ENCODE measurements at places on chromosomes 2 and 18.
A peak's percentile ranks its signal among the peaks of the same experiment; 100 is the strongest.

- H3K27me3 ChIP-seq = no peaks in the 10 kb centered on the region
- H3K4me3 ChIP-seq = no peak overlapping the region
- no peak for DNase-seq
- no peaks in the 10 kb centered on the region for H3K4me1 ChIP-seq
- no peaks in the 10 kb centered on the region for H3K36me3 ChIP-seq
- H3K27ac ChIP-seq = no peak overlapping the region
Observed at GRCh38 chr2:15142069-15142689, 419.0 kb downstream of the NBAS start.

- H3K27ac ChIP-seq = no peak overlapping the region
- peaks cover 3% of the 10 kb centered on the region for H3K4me1 ChIP-seq
- no peak for DNase-seq
- H3K36me3 ChIP-seq = no peaks in the 10 kb centered on the region
Observed at GRCh38 chr18:55573386-55573785, 14.6 kb downstream of the TCF4 start.

DNA sequence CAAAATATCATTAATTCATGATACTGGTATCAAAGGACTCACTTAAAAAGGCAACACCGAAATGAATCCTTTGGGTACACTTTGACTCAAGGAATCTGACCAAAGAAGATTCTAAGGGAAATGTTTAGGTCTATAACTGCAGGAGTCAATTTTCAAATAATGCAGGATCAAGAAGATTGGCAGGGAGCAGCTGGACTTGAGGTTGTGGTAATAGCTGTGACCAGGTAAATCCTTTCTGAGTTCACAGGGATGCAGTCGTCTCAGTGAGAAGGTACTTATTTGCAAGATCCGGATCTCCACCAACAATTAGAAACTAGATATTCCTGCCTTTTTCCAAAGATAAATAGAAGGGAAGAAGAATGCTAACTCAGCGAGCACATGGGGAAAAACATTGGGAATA, 96.9 kb downstream of the SCN9A start:
- H3K36me3 ChIP-seq = no peaks in the 10 kb centered on the region
- H3K4me1 ChIP-seq = no peaks in the 10 kb centered on the region
- H3K27ac ChIP-seq = no peak overlapping the region
- DNase-seq = no peak
- H3K4me3 ChIP-seq = no peak overlapping the region

DNA sequence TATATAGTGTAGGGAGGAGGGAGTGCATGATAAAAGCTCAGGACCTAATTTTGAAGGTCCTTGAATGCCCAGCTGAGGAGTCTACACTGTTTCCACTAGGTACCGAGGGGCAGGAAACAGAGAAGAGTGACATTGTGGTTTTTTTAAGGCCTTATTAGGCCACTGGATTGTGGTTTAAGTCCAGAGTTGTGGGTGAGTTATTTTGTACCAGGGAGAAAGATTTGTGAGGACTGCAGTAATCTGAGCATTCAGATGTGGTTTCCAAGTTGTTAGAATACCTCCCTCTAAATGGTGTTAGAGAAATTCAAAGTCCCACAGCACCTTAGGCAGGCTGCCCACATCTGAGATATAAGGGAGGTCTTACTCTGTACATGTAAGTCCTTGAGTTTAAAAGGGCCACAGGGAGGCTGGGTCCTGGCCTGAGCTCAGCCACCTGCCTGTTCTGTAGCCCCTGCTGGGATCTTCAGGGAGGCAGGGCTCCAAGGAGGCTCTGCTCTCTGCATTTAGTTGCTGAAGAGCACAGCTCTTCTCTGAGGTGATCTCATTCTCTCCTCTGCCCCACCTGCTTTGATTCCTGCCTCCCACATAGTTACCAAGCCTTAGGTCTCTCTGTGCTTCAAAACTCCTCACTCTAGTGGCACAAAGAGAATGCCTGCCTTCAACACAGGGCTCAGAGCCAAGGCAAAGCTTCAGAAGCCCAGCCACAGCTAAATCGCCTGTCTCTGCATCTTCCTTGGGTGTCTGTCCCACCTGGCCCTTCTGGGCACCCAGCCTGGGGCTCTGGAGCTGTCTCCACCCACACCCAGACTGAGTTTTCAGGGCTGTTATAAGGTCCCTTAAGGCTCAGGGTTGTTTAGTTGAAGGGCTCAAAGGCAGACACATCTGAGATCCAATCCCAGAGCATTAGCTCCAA, 88.1 kb downstream of the VSNL1 start:
- H3K27ac ChIP-seq = no peak overlapping the region
- no peaks in the 10 kb centered on the region for H3K4me1 ChIP-seq
- H3K36me3 ChIP-seq = no peaks in the 10 kb centered on the region
- DNase-seq = no peak
- no peak overlapping the region for H3K4me3 ChIP-seq

GRCh38 chr2:101846973-101847372, 144.8 kb upstream of the IL1R2 start:
- H3K36me3 ChIP-seq = no peaks in the 10 kb centered on the region
- peaks cover 10% of the 10 kb centered on the region for H3K4me1 ChIP-seq
- no peak overlapping the region for H3K4me3 ChIP-seq
- no peak overlapping the region for H3K27ac ChIP-seq

GRCh38 chr2:205563646-205564045, 118.7 kb upstream of the NRP2 start:
- H3K27me3 ChIP-seq = no peaks in the 10 kb centered on the region
- H3K36me3 ChIP-seq = no peaks in the 10 kb centered on the region

DNA sequence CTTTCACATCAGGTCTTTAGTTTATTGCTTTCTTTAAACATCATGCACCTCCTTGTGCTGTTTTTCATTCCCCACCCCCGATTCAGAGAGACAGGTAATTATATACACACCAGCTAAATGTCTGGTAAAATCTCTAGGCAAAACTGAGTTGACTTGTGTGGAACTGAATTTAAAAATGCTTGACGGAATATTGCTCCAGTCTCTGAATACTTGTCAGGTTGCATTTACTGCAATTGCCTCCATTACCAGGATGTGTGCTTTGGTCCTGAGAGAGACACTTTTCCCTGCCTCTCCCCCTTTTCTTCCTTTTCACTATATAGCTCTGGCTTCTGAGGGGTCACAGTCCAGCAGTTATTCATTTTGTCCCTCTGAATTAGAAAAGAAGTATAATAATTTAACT, 104.0 kb downstream of the PTPRM start:
- H3K27me3 ChIP-seq = no peaks in the 10 kb centered on the region
- no peaks in the 10 kb centered on the region for H3K36me3 ChIP-seq
- no peak overlapping the region for H3K27ac ChIP-seq

DNA sequence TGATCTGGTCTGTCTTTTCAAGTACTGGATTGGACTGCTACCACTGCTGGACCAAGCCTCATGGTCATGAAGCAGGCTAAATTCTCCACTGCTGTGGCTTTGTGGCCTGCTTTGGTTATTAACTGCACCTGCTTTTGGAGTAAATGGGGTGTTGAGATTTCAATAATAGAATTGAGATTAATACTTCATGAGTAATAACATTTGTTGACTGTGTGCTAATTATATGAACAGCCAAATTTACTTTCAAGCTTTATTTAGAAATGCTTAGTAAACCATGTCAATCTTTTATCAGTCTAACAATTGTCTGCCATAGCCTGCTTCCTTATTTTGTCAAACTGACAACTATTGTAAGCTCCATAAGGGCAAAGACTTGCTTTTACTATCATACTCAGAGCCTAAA, 27.4 kb upstream of the MTIF2 start:
- no peak overlapping the region for H3K4me3 ChIP-seq
- no peaks in the 10 kb centered on the region for H3K27me3 ChIP-seq
- DNase-seq = no peak
- H3K27ac ChIP-seq = no peak overlapping the region
- H3K4me1 ChIP-seq = no peaks in the 10 kb centered on the region

DNA sequence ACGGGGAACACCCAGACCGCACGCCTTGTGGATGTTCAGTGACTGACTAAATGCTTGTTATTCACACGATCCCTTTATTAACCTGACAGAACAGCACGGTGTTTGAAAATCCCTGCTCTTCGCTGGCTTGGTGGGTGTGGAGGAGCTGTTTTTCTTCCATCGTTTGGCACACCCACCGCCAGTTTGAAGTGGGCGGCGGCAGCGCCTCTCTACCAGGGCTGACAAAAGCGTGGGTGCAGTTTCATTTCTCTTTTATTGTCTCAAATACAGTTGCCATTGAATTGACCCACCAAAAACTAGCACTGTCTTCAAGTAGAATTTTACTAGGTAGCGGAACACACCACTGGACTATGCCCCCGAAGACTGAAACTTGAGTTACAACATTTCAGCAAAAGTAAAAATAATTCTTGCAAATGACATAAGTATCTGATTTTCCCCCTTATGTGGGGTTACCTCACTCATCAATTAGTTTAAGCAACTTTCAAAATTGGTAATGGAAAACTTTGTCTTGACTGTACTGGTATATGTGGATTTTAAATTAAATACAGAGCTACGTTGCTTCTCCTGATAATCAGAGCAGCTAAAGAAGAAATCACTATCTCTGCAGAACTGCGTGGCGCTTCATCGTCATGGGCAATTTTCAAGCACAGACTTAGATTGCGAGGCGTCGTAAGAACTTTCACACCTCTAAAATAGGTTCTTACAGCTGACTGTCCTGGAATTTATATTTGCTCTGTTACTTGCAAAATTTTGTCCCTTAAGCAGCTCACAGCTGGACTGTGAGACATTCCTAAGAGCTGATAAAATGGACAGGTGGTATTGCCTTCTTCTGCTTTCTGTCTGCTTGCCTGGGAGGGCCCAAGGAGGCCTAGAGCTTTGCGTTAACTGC, 60.9 kb downstream of the LDLRAD4 start:
- H3K36me3 ChIP-seq = no peaks in the 10 kb centered on the region
- no peak for DNase-seq
- H3K4me1 ChIP-seq = peaks cover 4% of the 10 kb centered on the region
- H3K27ac ChIP-seq = no peak overlapping the region
- H3K27me3 ChIP-seq = no peaks in the 10 kb centered on the region
- H3K4me3 ChIP-seq = no peak overlapping the region

- H3K36me3 ChIP-seq = no peaks in the 10 kb centered on the region
- H3K4me3 ChIP-seq = no peak overlapping the region
- H3K27ac ChIP-seq = no peak overlapping the region
Observed at GRCh38 chr2:103785432-103785831, 1023.6 kb downstream of the TMEM182 start.

- H3K4me1 ChIP-seq = no peaks in the 10 kb centered on the region
- H3K27ac ChIP-seq = no peak overlapping the region
- DNase-seq = no peak
Observed at GRCh38 chr2:137300987-137301386, 535.6 kb downstream of the THSD7B start.

DNA sequence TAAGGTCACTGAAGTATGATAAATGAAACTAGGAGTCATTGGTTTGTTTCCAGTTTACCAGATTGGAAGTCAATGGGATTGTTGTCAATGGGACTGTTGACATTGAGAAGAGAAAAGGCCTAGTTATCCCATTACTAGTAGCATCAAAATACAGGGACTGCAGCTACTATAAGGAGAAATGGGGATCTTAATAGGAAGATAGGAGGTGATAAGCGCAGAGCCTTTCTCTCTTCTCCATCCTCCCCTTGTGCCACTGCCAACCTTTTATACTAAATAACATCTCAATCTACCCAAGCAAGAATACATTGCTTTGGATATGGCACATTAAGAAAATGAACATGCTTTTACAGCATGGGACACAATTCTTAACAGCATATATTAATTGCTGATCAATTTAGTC, 10.5 kb upstream of the BBS5 start:
- no peak overlapping the region for H3K27ac ChIP-seq
- no peak overlapping the region for H3K4me3 ChIP-seq
- H3K27me3 ChIP-seq = no peaks in the 10 kb centered on the region
- DNase-seq = no peak

GRCh38 chr2:25123682-25124081, 44.7 kb downstream of the POMC start:
- no peaks in the 10 kb centered on the region for H3K36me3 ChIP-seq
- no peaks in the 10 kb centered on the region for H3K27me3 ChIP-seq
- DNase-seq = no peak
- no peak overlapping the region for H3K27ac ChIP-seq
- no peak overlapping the region for H3K4me3 ChIP-seq

DNA sequence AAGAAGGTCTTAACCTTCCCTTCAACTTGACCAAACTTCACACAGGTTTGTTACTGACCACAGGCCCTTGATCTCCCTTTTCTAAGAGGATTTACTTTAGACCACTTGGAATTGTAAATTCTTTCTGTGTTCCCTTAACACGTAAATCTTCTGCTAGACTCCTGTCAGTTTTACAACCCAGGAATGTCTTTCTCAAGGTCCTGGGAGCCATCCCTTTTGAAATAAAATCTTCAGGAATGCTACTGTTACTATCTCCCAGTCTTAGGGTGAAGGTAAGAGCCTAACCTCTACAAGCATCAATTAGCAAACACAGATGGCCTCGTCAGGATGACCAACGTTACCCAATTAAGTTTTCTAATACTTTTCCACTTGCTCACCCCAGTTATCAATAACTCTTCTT, 182.7 kb downstream of the NRXN1 start:
- H3K27me3 ChIP-seq = no peaks in the 10 kb centered on the region
- H3K4me1 ChIP-seq = no peaks in the 10 kb centered on the region
- no peak overlapping the region for H3K27ac ChIP-seq
- DNase-seq = no peak
- H3K36me3 ChIP-seq = no peaks in the 10 kb centered on the region

DNA sequence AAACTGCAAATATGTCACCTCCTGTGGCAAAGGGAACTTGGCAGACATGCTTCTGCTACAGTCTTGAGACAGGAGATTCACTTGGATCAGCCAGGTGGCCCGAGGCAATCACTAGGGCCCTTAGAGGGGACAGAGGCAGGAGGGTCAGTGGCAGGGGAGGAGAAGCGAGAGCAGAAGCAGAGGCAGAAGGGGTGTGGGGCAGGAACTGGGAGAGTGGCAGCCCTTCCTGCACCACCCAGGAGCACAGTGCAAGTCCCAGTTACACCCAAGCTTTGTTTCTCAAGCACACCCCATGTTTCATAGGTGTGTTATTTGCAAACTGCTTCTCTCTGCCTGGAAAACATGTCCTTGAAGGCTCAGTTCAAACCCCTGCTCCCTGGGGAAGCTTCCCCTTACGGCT, 309.7 kb upstream of the MYT1L start:
- DNase-seq = no peak
- H3K4me1 ChIP-seq = no peaks in the 10 kb centered on the region
- no peaks in the 10 kb centered on the region for H3K27me3 ChIP-seq
- no peaks in the 10 kb centered on the region for H3K36me3 ChIP-seq
- no peak overlapping the region for H3K4me3 ChIP-seq

DNA sequence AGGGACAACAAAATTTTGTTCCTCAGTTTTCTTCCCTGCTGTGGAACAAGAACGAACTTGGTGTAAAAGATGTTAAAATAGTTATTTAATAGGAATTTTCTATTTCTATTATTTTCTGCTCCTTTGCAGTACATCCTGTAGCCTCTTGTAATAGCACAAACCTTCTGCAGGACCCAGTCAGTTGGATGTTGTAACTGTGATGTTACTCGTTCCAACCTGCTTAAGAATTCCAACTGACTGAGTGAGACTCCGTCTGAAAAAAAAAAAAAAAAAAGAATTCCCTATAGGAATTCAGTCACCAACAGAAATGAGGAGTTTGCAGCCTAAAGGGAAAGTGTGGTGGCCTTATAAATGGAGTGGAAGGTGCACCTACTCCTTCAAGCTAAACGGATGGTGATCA, 46.4 kb upstream of the CDH20 start:
- DNase-seq = no peak
- no peak overlapping the region for H3K4me3 ChIP-seq
- H3K27me3 ChIP-seq = no peaks in the 10 kb centered on the region
- H3K36me3 ChIP-seq = no peaks in the 10 kb centered on the region

GRCh38 chr2:98561902-98562695, 46.2 kb downstream of the COA5 start:
- H3K27ac ChIP-seq = peak overlapping the region; percentile 11
- H3K4me1 ChIP-seq = no peaks in the 10 kb centered on the region
- no peaks in the 10 kb centered on the region for H3K27me3 ChIP-seq
- H3K36me3 ChIP-seq = no peaks in the 10 kb centered on the region

Data from testis (tissue), 5 donors.